ENCODE measurements at places on chromosomes 16 and 17. TPM values are rescaled to one million over a fixed set of nuclear protein-coding genes. Genes with fewer than 3 reads are reported as not detected.
A peak's percentile ranks its signal among the peaks of the same experiment; 100 is the strongest.

The UTS2R gene
- total RNA-seq = not detected

The TBX2 gene
- total RNA-seq = 23.6 TPM

DNA sequence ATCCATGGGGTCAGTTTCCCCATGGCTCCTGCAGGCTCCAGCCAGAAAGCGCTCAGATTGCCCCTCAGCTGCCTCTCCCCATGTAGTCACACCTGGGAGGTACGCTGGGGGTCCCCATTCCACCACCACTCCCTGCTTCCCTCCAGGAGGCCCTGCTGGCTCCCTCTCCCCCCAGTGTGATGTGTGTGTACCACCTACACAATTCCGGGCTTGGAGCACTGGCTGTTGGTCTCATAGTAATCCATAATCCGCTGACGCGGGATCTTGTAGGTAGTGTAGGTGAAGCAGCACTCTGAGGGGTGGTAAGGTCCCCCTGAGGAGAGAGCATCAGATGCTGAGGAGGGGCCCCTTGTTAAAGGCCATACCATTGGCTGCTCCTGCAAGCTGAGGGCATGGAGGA, 2.4 kb downstream of the CCL14 start:
- no peak for DNase-seq

DNA sequence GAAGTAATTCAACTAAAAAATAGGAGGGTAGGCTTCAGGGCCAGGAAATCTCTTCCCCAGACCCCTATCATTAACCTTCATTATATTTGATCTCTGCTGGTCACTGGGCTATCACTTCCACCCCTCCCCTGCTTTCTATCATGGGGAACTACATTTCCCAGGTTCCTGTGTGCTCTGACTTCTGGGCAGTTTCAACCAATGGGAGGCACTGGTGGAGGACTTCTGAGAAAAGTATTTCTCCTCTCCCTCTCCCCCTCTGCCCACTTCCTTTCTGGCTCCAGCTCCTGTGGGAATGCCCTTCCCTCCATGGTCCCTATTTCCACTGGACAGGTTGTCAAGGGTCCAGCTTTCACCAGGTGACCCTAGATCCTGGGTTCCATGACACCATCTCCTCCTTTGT, 364.4 kb downstream of the C16orf95 start:
- DNase-seq = peak; percentile 61

DNA sequence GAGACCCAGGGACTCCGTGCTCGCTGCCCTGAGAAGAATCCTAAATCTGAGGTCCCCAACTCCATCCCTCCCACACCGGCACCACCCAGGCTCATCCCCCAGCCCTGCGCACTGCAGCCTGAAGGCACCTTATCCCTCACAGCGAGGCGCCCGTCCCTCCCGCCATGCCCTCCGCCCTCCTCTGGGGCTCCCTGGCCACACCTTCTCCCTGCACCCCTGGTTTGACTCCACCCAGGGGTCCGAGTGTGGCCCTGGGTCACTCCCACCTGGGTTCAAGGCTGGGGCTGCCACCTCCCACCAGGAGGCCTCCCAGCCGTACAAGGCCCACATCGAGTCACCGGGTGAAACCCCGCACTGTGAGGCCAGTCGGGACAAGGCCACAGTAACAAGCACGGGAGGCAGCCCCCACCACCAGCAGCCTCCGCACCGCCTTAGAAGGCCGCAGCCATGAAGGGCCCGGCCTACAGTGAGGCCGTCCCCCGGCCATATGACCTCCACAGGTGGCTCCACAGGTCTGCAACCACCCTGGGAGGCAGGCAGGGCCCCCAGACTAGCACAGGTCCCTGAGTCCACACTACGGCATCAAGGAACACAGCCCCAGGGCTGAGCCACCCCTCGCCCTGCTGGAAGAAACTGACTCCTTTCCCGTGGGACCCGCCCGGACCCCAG, 8.3 kb downstream of the HAGH start:
- no peak for DNase-seq

DNA sequence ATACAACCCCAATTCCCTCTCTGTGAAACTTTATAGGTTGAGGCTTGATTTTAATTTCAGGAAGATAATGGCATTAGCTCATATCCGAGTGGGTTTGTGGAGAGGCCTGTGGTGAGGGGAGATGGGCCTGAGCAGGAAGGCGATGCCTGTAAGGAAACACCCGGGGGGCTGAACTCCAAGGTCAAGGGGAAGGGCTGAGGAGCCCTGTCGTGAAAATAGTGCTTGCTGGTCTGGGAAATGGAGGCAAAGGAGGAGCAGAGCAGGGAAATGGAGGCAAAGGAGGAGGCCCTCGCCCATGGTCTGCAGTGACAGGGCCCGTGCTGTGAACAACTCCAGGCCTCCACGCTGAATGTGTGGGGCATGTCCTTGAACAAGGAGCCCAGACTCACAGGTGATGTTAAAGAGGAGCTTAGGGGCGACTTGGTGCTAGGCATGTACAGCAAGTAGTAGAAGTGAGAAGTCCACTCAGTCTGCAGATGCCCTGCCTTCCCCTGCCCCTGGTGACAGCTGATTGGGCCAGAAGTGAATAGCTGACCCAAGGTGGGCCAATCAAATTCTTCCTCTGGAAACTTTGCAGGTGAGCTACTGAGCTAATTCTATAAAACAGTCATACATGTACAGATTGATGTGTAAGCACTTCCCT, 38.1 kb downstream of the MRPS23 start:
- no peak for DNase-seq

GRCh38 chr17:51435171-51435552, 174.8 kb downstream of the UTP18 start:
- DNase-seq = no peak

- no peak for DNase-seq
These were observed 28.3 kb upstream of the IL17C start for GRCh38 chr16:88610080-88610479.

DNA sequence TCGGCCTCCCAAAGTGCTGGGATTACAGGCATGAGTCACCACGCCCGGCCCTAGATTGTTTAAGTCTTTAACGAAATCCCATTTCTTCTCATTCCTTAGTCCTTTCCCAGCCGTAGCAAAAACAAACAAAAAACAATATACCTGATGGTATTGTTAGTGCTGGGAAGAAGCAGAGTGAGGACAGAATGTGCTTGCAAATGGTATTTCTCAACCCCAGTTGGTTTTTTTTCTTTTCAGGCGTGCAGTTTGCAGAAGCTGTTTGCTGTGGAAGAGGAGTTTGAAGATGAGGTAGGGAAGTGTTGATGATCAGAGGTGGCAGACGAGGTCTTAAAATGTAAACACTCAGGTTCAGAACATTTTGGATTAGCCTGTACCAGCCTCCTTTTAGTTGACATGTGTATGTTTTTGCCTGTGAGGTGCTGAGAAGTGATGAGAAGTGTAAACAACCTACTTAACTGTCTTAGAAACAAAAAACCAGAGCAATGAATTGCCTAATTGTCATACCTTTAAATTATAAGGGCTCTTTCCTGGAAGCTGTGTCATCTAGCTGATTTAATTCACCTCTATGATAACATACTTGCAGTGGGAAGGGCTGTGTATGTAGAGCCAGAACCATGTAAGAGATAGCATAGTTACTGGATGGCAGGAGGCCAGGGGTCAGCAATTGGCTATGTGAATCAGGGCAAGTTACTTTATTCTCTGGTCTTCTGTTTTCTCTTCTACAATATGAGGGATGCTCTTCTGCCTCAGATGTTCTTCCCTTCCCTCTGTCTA, 3.4 kb downstream of the HROB start:
- DNase-seq = peak; percentile 71

Data from IMR-90 (cell line).